ENCODE measurements at places on chromosomes 6 and 20.
A peak's percentile ranks its signal among the peaks of the same experiment; 100 is the strongest.

DNA sequence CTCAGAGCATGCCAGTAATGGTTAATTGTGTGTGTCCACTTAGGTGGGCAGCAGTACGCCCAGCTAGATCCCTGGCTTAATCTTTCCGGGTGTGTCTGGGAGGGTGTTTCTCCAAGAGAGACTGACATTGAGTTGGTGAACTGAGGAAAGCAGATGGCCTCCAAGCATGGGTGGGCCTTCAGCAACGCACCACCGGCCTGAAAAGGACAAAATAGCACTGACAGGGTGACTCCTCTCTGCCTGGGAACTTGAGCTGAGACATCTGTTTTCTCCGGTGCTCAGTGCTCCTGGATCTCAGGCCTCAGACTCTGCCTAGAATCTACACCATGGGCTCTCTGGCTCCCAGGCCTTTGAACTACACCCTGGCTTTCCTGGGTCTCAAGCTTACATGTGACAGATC lies 43.2 kb downstream of the C6orf118 start:
- DNase-seq = no peak

GRCh38 chr20:50191065-50191543 lies 474 bp downstream of the CEBPB start:
- DNase-seq = peak; percentile 31

DNA sequence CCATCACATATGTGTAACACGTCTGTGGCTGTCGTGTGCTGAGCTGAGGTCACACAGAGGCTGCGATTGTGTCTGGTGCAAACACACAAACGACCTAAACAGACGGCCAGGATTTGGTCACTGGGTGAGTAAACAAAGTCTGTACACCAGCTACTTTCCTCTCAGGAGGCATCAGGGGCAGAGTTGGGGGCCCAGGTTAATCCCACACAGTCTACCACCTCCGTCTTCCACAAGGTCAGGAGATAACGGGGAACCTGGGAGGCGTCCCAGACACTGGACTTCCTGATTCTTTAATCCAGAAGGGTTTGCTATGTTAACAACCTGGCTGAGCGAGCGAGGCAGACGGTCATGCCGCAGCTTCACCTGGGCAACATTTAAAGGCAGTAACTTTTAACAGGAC lies 1.5 kb downstream of the DACT2 start:
- DNase-seq = no peak

DNA sequence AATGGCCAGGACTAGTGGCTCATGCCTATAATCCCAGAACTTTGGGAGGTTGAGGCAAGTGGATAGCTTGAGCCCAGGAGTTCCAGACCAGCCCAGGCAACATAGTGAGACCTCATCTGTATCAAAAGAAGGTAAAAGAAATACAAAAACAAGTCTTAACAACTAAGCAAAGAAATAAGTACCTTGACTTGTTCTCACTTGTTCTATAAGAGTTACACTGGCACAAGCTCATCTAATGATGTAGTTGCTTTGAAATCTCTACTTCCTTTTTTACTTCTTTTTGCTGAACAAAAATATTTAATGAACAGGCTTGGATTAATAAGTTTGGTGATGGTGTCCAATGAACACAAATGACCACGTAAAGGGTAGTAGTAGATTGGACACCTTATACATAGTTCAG lies 72.2 kb downstream of the SGK1 start:
- no peak for DNase-seq

DNA sequence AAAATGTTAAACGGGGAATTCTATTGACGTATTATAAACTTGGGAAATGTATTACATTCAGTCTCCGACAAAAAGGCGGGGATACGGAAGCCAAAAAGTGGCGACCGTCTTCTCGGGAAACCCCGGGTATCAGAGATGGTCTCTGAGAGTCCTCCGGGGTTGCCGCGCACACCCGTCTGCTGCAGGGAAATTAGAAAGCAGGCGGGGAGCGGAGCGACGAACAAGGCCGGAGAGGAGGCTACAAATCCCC lies 1.5 kb downstream of the SALL4 start:
- DNase-seq = no peak

GRCh38 chr20:2408111-2408510 lies 27.4 kb downstream of the TGM6 start:
- no peak for DNase-seq

DNA sequence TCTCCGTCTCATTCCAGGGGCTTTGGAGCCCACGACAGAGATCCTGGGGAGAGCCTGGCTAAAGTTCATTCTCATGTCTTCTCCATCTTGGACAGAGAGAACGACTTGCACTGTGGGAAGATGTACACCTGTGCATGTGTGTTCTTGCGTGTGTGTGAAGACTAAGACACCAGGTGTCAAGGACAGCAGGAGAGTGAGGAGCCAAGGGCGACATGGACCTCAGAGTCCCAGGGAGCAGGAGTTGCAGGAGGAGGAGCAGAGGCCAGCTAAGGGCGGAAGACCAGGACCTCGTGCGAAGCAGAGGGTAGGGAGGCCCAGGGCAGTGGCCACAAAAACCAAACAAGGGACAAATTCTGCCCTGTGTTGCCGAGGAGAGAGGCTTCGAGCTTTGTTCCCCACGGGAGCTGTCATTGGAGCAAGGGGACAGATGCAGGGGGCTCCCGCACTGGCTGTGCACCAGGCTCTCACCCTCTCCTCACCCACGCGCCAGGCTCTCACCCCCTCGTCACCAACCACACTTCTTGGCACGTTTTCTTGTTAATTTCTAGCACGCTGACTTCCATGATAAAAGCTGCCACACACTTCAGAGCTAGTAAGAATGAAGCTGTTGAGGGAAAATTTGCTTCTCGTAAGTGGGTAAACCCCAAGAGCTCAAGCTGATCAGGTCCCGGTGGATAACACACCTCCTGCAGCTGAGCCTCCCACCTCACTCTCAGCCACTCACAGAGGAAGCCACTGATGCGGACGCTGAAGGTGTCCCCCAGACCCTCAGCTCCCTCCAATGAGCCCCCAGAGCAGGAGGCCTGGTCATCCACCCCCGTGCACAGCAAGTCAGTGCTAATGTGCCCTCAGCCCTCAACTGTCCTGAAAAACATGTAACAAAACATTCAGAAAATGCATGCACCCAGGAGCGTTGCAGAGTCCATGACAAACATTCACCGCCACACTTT lies 62.6 kb downstream of the DLL1 start:
- DNase-seq = no peak

Data from tibial nerve (tissue), 4 donors.